Uterus (tissue), 4 donors: ENCODE measurements at places on chromosomes 7 and 10. TPM values are rescaled to one million over a fixed set of nuclear protein-coding genes. Genes with fewer than 3 reads are reported as not detected.

GRCh38 chr7:81871606-81872265 lies 101.9 kb upstream of the HGF start:
- DNase-seq, result no peak

Gene TAS2R40
- not detected for total RNA-seq

Gene ANKRD7
- 4.8 TPM for total RNA-seq

Gene NRCAM
- 30.3 TPM for total RNA-seq

Gene ADCY1
- total RNA-seq, result 4.1 TPM

Gene KCND2
- 4.4 TPM for total RNA-seq

Gene UCMA
- total RNA-seq, result not detected

DNA sequence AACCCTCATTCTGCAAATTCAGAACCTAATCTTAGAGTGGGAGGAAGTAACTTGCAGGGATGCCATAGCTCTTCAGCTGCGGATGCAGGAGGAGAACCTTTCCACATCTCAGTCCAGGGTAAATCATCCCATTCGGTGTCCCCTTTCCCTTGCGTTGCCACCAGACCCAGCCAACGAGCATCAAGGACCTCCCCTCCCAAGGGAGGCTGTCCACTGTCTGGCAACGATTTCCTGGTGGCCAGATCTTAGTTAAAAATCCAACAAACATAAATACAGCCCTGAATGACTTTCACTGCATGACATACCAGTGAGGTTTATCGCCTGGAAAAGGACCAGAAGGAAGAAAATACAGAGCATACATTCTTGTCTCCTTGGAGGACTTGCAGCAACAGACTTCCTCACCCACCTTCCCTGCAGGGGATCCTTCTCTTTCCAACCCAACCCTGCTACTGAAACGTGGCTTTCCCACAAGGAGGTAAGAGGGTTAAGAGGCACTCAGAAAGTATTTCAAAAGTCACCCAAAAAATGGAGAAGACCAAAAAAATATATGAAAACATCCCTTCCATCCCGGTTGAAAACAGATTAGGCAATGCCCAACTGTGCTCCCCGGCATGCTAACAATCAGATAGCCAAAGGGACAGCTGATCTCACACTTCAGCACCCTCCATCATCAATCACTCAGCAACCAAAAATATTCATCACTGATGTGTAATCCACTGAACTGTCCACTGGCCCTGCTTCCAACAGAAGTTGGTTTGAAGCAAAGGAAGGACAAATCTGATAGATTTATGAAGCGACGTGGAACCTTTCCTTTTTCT lies 206.6 kb downstream of the TNS3 start:
- no peak for DNase-seq

Gene PON1
- not detected for total RNA-seq

GRCh38 chr7:96959135-96959534 lies 46.2 kb upstream of the DLX6 start:
- no peak for DNase-seq
